Stimulated activated CD4-positive, alpha-beta T cell treated with anti-CD3 and anti-CD28 coated beads, Interleukin-4, amount 100 ng/mL, for 4 hours (primary cell): ENCODE measurements at places on chromosomes 5 and 9.

- no peak for DNase-seq
Observed at GRCh38 chr5:36441280-36441679, 139.6 kb upstream of the RANBP3L start.

- no peak for DNase-seq
Observed at GRCh38 chr5:125267636-125268248, 521.3 kb upstream of the ZNF608 start.

- DNase-seq: no peak
Observed at GRCh38 chr9:87880116-87880515, 2.6 kb upstream of the SPATA31E1 start.

- no peak for DNase-seq
Observed at GRCh38 chr5:62653864-62654575, 75.4 kb downstream of the LRRC70 start.

GRCh38 chr9:7844242-7844641 lies 44.7 kb upstream of the DMAC1 start:
- no peak for DNase-seq
